ENCODE measurements at places on chromosomes 16 and 17.
A peak's percentile ranks its signal among the peaks of the same experiment; 100 is the strongest.

DNA sequence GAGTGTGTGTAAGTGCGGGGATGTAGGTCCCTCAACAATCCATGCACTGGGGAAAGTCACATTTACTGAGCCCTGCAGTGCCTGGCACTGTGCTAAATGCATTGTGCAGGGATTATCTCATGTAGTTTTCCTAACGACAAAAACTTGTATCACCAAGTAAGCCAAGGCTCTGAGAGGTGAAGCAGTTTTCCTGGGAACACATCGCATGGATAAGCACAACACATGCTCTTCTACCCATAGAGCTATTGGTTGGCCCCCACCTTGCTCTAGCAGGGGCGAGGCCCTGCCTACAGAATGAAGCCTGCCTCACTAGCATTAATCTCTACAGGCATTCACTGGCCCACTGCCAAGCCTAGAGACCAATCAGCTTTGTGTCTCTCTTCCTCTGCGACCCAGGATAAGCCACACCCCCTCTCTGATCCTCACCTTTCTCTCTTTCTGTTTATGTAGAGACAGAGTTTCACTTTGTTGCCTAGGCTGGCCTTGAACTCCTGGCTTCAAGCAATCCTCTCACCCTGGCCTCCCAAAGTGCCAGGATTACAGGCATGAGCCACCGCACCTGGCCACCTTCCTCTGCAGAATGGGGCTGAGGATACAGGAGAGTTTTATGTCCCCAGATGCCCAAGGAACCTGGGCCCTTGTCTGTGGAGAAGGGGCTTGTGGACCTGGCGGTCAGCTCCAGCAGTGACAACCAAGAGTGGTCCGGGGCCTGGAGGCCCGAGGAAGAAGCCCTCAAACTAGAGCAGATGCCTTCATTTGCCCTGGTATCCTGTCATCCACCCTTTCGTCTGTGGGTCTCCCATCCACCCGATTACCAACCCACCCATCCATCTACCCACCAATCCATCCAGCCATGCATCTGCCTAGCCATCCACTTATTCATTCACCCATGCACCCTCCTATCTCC is 12.8 kb downstream of the CDH16 start:
- no peak for DNase-seq

GRCh38 chr17:76384987-76385891 is 830 bp downstream of the SPHK1 start:
- DNase-seq, result peak; percentile 69

DNA sequence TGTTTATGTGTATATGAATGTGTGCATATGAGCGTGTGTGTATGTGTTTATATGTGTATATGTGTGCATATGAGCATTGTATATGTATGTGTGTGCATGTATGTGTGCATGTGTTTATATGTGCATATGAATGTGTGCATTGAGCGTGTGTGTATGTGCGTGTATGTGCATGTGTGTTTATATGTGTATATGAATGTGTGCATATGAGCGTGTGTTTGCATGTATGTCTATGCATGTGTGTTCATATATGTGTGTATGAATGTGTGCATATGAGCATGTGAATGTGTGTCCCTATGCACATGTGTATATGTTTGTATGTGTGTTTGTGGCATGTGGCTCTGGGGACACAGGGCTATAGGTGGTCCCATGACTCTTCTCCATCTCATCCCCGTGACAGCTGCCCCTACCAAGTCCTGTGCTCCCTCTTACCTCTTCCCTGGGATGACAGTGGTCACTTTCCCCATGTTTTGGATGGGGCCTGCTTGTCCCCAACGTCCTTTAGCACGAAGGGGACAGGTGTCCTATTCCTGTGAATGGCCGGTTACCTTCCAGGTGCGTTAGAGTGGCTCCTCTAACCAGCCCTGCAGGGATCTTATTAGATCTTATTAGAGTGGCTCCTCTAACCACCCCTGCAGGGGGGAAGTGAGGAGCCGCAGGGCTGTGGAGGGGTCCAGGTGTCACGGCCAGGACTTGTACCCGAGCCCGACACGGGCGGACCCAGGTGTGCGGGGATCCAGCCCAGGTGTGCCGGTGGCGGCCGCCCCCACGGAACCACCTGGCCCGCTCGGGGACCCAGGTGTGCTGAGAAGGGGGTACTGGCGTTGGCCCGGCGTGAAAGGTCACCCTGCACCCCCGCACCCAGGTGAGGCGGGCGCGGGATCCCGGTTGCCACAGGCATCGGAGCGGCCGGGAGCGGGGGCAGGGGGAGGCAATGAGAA is 105.6 kb downstream of the SEC14L1 start:
- no peak for DNase-seq

DNA sequence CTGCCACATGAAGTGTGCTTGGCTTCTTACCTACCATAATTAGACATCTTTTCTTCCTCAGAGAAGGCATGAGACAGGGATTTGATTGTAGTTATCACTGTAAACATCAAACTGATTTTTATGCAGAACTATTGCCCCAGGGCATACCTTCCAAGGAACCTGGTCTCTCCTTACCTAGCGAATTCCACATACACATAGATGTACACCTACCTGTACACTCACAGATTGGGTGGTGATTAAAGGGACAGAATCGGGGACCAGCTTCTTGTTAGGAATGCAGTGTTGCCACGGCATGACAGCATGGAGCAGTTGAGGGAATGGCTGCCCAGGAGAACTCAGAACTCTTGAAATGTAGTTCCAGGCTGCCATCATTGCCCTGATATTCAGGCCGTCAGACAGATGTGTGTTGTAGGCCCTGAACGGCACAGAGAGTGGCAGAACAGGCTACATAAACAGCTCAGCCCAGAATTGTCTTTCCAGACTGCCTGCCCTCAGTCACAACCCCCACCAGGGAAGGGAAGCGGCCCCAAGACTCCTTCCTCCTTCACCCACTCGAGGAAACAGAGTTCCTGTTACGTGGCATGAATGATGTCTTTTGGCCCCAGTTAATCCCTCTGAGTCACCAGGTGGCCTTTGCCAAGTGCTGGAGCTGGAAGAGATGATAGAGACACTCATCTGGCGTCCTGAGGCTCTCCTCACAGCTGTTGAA is 17.8 kb upstream of the NAGLU start:
- peak; percentile 98 for DNase-seq

- no peak for DNase-seq
Measured at GRCh38 chr16:10534748-10535147, 45.6 kb downstream of the EMP2 start.

DNA sequence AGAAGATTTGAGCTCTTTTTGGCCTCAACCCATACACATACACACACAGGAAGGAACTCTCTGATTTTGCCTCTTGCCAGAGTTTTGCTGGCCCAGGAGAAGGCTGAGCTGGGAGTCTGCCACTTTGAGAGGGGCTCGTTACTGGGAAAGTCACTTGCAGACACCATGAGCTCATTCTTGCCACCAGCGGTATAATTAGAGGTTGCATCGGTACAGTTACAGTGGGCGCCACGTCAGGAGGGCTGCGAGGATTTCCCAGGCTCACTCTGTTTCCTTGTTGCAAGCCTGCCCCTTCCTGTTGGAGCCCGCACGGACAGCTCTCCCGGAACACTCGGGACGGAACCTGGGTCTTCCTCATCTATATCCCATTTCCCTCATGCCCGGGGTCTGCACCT is 3.1 kb upstream of the SDK2 start:
- no peak for DNase-seq

DNA sequence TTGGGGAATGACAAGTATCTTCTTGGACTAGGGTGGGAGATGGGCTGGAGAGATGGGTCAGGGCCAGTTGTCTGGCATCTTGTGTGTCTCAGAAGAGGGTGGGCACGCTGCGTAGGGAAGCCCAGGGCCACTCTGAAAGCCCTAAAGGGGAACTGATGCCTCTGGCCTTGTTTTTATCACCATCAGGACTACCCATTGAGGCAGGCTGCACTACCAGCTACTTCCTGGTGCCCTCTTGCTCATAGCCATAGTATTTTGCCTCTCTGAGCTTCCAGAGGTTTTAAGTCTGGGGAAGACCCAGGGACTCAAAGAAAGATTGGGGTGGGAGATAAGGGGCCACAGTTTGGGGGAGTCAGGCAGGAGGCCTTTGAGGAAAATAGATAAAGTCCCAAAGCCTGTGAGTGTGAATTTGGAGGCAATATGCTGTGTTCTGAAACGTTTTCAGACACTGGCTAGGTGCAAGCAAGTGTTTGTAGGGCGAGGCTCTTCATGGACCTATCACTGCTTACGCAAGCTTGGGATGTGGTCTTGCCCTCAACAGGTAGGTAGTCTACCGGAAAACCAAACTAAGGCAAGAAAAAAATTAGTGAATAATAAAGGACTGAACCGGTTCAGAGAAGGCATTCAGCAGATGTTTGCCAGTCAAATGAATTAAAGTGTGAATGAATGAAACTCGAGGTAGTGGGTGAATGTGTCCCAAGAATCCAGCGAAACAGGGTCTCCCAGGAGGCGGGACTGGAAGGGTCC is 688 bp upstream of the ITGB3 start:
- no peak for DNase-seq

GRCh38 chr17:41486809-41487530 is 2.7 kb downstream of the KRT36 start:
- DNase-seq, result no peak

- DNase-seq, result no peak
Measured at GRCh38 chr16:88524973-88525662, 45.1 kb upstream of the ZC3H18 start.

- no peak for DNase-seq
Measured at GRCh38 chr17:61255647-61256046, 144.0 kb upstream of the TBX2 start.

DNA sequence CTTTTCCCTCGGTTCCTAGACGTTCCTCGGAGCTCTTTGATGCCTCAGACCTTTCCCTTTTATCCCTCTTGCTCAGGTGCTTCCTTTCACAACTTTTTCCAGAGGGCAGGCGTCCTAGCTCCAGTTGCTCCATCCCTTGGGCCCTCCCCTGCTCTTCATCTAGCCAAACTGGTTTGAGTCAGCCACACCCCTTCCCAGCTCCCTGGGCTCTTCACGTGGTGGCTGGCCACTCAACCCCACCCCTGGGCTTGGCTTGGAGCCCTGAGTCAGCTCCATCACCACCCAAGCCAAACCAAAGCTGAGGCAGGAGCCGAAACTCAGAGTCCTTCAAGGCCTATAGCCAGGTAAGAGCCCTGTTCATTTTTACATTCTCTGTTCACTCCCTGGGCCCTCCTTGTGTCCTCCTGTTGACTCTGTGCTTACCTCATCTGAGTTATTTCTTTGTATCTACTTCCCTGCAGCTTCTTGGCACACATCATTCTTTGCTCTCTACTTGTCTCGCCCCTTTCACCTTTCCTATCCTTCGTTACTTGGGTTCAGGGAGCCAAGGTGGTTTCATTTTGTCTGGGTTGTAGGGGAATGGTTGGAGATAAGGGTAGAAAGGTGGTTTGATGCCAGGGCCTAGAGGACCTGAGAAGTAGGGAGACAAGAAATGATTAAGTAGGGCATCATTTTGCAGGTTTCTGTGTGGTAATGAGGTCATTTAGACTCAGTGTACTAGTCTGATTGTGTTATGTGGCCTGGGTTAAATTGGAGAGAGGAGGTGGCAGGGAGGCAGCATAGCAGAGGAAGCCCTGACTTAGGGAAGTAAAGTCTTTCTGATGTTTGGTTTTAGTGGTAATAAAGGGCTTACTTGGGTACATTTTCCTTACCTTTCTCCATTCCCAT is 7.6 kb upstream of the PHKG2 start:
- peak; percentile 80 for DNase-seq

DNA sequence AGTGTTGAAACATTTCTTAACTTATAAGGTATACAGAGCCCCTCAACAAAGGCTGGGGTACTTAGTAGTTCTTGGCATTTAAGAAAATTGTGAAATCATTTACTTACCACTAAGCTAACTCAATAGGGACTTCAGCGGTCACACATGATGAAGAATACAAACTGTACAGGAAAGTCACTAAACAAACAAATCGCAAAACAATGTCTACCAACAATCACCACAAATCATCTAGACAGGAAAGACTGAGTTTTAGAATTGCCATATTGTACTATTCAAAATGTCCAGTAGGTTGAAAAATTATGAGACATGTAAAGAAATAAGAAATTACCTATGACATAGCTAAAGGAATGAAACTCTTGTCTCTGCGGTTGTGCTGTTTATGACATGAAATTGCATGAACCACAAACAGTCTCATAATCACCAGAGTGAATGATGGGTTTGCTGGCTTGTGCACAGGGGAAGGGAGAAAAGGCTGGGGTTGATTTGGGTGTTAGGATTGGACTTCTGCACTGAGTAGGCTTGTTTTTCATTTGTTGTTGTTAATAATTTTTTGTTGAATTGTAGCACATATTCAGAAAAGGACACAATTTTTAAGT is 441.1 kb upstream of the MON1B start:
- DNase-seq, result no peak

GRCh38 chr17:76820561-76820960 is 47.6 kb upstream of the MGAT5B start:
- no peak for DNase-seq

GRCh38 chr17:63686138-63686685 is 13.7 kb downstream of the LIMD2 start:
- DNase-seq, result no peak

GRCh38 chr16:15054357-15055140 is 1.3 kb downstream of the NTAN1 start:
- DNase-seq, result no peak

- no peak for DNase-seq
Measured at GRCh38 chr17:79304884-79305283, 230.3 kb downstream of the ENGASE start.

GRCh38 chr17:4898927-4899326 is 409 bp upstream of the C17orf107 start:
- DNase-seq, result no peak

DNA sequence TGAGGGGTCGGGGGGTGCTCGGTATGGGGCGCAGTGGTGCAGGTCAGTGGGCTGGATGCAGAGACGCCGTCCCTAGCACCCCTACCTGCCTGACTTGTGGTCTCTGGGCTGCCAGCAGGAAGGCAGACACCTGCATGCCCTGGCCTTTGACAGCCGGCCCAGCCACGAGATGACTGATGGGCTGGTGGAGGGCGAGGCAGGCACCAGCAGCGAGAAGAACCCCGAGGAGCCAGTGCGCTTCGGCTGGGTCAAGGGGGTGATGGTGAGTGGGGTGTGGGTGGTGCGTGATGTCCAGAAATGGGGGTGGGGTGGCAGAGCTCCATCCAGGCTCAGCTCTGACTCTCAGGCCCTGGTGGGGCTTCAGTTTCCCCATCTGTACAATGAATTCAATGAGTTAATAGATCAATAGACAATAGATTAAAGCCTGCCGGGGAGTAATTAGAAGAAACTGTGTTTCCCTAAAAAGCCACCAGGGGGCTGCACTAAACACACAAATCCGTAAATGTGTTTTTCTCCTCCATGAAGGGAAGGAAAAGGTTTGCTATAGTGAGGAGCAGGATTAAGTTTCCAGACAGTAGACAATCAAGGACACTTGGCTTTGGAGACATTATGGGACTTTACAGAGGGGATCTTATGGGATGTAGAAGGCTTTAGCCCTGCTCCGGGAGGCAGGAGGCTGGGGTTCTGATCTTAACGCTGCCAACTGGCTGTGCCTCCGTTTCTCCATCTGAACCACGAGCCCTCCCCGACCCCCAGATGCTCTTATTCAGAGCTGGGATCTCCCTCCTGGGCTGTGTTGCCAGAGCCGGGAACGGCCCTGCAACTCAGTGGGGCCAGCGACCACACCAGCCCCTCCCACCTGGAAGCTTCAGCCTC is 2.2 kb downstream of the SLC12A3 start:
- DNase-seq, result peak; percentile 75

Data from AG10803 (cell line).